ENCODE measurements at places on chromosomes 1 and 21. TPM values are rescaled to one million over a fixed set of nuclear protein-coding genes. Genes with fewer than 3 reads are reported as not detected.
A peak's percentile ranks its signal among the peaks of the same experiment; 100 is the strongest.

DNA sequence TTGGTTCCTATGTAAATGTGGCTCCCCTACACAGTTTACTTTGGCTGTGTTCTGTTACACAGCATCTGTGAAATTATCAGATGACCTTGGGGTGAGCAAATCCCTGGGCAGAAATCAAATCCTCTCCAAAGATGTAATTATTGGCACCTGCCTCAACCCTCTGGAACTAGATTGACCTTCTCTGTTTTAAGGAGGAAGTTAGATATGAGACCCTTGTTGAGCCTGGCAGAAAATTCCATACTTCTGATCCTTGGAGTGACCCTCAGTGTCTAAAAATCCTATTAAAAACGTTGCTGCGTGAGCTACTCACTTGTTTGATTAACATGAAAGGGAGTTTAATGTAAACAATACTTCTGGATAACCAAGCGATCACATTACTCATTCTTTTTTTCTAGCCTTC is 122.0 kb downstream of the CLIC6 start:
- DNase-seq, result no peak

- DNase-seq, result no peak
Measured at GRCh38 chr21:21622460-21623234, 624.4 kb downstream of the NCAM2 start.

Gene PGLYRP4
- not detected for polyA plus RNA-seq

GRCh38 chr1:220797044-220797443 is 10.3 kb downstream of the MTARC1 start:
- DNase-seq, result no peak

DNA sequence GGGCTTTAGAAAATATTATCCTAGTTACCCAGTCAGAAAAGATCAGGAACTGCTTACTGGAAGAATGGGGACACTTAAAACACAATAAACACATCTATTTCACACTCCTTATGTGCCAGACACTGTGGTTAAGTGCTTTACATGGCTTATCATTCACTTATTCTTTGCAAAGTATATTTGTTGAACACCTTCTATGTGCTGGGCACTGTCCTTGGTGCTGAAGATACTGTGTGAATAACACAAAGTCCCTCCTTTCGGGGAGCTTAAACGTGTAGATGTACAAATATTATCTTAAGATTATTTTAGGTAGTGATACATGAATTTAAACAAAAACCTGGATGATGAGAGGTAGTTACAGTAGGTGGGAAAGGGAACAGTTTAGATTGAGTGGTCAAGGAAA is 169.3 kb downstream of the ST6GALNAC5 start:
- DNase-seq, result no peak

DNA sequence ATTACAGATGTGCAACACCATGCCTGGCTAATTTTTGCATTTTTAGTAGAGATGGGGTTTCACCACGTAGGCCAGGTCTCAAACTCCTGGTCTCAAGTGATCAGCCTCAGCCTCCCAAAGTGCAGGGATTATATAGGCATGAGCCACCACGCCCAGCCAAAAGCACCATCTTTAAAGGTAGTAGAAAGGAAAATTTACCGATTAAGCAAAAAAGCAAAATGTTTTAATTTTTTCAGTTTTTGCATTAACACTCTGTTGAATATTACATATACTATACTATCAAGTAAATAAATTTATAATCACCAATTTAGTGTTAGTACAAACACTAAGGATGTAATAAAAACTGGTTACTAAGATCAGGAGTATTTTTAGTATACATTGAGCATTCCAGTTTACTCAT is 20.6 kb downstream of the RC3H1 start:
- DNase-seq, result no peak

GRCh38 chr1:159980076-159980475 is 26.0 kb upstream of the SLAMF9 start:
- DNase-seq, result no peak

- no peak for DNase-seq
Measured at GRCh38 chr1:5110508-5110907, 456.1 kb downstream of the AJAP1 start.

DNA sequence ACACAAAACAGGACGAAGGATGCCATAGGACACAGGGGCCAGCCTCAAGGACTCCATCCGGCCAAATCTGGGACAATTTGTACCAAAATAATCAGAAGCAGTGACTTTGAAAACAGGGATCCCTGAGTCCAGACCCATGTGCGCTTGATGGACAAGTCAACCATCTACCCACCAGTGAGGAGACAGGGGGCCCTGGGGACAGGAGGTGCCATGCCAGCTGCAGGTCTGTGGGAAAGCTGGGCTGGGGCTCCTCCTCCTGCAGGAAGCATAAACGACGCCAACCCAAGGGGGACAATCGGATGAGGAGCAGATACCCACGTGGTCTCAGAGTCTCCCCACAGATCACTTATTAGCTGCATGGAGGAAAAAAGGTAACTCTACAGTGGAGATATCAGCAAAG is 50.6 kb downstream of the NPHP4 start:
- no peak for DNase-seq

DNA sequence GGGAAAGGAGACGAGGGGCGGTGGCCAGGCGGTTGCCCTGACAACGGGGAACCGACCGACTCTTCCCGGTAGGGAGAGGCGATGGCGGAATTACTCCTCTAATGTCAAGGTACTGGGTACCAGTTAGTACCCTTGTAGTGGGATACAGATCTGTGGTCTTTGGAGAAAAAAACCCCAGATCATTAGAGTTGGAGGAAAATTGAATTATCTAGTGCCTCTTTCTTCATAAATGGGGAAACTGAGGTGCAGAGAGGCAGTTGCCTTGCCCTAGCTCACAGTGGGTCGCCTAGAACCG is 545 bp upstream of the PEF1 start:
- no peak for DNase-seq

Gene DNAJB4
- 3.0 TPM for polyA plus RNA-seq

Gene LRP8
- polyA plus RNA-seq, result 20.6 TPM

- DNase-seq, result no peak
Measured at GRCh38 chr1:15283526-15283925, 36.5 kb downstream of the FHAD1 start.

DNA sequence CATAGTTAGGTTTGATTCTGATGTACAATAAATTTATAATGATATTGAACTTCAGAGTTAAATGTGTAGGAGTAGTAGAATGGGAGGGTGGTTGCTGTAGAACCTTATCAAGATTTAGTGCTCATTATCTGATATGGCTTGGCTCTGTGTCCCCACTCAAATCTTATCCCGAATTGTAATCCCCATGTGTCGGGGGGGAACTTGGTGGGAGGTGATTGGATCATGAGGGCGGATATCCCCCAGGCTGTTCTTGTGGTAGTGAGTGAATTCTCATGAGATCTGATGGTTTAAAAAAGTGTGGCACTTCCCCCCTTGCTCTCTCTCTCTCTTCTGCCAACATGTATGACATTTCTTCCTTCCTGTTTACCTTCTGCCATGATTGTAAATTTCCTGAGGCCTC is 265.5 kb downstream of the GRIK1 start:
- DNase-seq, result no peak

Gene CFHR5
- not detected for polyA plus RNA-seq

Gene SRM
- 27.9 TPM for polyA plus RNA-seq

GRCh38 chr1:17075470-17076255 is 21.8 kb upstream of the SDHB start:
- peak; percentile 37 for DNase-seq
